ENCODE measurements at places on chromosomes 13 and 19.

DNA sequence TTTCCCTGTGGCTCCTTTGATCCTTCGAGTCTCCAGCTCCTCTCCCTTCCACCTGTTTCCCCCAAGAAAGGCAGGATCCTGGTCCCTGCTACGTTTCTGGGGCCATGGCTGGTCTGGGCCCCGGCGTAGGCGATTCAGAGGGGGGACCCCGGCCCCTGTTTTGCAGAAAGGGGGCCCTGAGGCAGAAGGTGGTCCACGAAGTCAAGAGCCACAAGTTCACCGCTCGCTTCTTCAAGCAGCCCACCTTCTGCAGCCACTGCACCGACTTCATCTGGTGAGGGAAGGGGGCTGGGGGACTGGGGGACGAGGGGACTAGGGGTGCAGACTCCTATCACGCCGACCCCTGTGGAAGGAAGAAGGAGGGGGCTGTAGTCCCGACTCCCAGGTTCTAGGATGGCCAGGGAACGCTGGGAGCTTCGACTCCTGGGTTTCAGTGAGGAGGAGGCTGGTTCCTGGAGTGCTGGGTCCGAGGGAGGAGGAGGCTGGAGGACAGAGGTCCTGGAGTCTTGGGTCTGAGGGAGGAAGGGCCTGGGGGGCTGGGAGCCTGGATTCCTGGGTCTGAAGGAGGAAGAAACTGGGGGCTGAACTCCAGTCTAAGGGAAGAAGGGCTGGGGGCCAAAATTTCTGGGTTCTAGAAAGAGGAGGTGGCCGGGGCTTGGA lies 524 bp downstream of the PRKCG start:
- no peak for DNase-seq

DNA sequence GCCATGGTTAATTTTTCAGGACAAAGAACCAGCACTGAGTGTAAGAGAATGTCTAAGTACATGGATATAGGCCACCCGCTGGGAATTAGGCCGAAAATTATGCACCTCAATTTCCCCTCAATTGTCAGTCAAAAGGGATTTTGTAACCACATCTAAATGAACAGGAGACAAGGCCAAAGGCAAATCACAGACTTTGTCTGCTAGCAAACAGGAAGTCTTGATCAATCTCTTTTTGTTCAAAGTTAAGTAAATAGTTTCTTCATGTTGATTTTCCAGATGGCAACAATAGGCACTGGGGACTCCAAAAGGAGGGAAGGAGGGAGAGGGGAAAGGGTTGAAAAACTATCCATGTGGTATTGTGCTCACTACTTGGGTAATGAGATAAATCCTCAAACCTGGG lies 276.0 kb downstream of the COG6 start:
- no peak for DNase-seq

- no peak for DNase-seq
Observed at GRCh38 chr19:17751103-17751911, at the start of gene FCHO1. FCHO1 (plus strand) TSS chr19:17751477; CDS start chr19:17755165, 3,688 bp downstream.

DNA sequence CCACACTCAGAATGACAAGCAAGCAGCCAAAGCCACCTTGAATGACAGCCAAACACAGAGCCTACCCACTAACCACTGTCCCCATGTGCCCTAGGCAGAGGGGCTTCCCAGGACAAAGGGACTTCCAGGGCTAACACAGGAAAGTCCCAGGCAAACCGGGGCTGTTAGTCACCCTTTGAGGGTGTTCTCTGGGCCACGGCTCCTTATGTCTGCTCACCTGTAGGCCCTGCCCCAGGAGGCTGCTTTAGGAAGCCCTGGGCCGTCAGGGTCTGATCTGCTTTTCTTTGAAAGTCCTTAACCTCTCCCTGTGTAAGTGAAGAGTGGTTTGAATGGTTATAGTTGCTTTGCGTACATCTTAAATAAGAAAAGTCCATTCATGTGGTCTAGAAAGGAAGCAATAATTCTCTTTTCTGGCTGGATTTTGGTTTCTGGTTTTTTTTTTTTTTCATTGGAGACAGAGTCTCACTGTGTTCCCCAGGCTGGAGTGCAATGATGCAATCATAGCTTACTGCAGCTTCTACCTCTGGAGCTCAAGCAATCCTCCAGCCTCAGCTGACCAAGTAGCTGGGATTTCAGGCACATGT lies 161.4 kb downstream of the EFNB2 start:
- peak; percentile 74 for DNase-seq

DNA sequence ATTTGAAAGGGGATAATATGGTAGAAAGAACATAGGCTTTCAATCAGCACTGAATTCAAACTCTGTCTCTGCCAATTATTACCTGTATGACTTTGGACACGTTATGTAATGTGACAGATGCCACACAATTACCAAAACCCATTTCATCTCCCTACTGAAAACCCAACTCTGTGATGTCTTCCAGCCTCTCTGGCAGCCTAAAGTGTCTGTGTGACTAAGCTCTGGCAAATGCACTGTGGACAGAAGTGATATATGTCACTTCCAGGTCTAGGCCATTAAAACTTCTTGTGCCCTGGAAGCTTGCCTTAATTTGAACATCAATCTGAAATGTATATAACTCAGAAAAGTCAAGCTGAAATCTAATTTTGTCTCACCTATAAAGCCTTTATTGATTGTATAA lies 552.0 kb downstream of the RFC3 start:
- DNase-seq = peak; percentile 43

GRCh38 chr19:51687791-51688670 lies 5.1 kb upstream of the SPACA6 start:
- peak; percentile 78 for DNase-seq

DNA sequence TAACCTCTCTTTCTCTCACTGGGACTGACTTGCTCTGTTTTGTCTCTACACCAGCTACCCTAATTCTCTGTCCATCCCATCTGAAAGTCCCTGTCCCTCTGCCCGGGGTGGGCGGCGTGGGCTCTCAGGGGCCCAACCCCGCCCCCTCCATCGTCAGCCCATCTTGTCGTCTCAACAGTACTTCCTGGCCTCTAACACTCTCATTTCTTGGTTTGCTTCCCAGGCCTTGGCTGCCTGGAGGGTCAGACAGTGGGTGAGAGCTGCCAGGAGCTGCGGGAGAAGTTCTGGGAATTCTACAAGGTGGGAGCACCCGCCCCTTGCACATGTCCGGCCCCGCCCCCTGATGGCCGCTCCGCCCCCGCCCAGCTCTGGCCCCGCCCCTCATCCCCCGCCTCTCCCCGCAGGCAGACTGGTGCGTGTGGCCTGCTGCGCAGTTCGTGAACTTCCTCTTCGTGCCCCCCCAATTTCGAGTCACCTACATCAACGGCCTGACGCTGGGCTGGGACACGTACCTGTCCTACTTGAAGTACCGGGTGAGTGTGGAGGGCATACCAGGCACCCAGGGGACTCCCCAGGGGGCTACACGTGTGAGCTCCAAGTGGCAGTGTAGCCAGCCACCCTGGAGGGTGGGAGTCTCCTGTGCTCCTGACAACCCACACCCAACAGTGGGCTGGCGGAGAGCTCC lies 1.7 kb downstream of the MPV17L2 start:
- DNase-seq = peak; percentile 50

DNA sequence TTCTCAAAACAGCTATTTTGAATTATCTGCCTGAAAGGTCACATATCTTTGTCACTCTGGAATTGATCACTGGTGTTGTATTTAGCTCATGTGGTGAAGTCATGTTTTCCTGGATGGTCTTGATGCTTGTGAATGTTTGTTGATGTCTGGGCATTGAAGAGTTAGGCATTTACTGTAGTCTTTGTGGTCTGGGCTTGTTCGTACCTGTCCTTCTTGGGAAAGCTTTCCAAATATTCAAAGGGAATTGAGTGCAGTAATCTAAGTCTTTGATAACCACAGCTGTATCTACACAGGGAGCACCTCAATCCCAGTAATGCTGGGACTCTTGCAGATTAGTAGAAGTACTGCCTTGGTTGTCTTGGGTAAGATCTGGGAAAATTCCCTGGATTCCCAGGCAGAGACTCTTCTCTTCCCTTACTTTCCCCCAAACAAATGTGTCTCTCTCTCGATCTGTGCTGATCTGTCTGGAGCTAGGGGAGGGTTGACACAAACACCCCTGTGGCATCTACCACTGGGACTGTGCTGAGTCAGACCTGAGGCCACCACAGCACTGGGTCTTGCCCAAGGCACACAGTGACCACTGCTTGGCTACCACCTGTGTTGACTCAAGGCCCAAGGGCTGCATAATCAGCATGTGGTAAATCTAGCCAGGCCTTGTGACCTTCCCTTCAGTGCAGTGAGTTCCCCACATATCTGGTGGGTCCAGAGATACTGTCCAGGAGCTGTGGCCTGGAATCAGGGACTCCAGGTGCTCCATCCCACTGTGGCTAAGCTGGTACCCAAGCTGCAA lies 5.5 kb upstream of the CYP4F3 start:
- DNase-seq = no peak

- DNase-seq = no peak
Observed at GRCh38 chr19:53810891-53811290, 13.2 kb downstream of the NLRP12 start.

GRCh38 chr19:28949535-28949934 lies 263.4 kb downstream of the UQCRFS1 start:
- no peak for DNase-seq
